Stimulated activated CD8-positive, alpha-beta memory T cell treated with anti-CD3 and anti-CD28 coated beads, Interleukin-4, amount 100 ng/mL, for 1 hour (primary cell): ENCODE measurements at places on chromosomes 5 and 9.

- DNase-seq, result no peak
Measured at GRCh38 chr9:104293877-104294276, 199.8 kb downstream of the SMC2 start.

DNA sequence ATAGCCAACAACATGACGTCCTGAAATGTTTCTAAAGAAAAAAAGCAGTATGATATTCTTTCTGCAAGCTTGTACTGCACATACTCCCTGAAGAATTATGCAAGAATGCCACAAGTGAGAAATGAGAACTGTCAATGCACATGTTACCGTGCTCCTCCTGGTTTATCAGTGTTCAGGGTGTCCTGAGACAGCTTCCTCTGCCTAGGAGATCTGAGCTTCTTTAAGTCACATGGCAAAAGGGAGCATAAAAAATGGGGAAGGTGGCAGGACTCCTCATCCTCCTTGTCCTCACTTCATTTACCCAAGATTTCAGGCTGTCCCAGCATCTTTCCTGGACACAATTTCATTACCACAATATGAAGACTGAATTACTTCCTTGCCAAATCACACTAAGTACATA, 238.2 kb downstream of the GLIS3 start:
- no peak for DNase-seq

- no peak for DNase-seq
Measured at GRCh38 chr5:129973716-129974426, 69.6 kb downstream of the CHSY3 start.

- no peak for DNase-seq
Measured at GRCh38 chr9:36808251-36808650, 225.8 kb downstream of the PAX5 start.

DNA sequence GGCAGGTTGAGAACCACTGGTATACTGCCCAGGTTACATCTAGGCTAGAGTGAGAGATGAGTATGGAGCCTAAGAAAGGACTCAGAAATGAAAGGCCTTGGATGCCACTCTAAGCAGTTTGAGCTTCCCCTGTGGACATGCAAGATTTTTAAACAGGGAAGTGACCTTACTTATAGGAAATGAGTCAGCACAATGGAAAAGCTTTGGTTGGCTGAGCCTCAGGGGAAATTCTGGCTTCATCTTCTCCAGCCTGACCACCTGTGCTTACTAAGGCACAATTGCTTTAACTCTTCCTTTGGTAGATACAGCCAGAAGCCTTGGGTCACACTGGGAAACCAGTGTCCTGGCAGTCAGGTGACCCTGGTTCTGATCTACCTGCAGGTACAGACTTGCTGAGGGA, 380.2 kb upstream of the ZNF462 start:
- no peak for DNase-seq

- DNase-seq, result no peak
Measured at GRCh38 chr5:82821846-82822633, 255.2 kb downstream of the TMEM167A start.

DNA sequence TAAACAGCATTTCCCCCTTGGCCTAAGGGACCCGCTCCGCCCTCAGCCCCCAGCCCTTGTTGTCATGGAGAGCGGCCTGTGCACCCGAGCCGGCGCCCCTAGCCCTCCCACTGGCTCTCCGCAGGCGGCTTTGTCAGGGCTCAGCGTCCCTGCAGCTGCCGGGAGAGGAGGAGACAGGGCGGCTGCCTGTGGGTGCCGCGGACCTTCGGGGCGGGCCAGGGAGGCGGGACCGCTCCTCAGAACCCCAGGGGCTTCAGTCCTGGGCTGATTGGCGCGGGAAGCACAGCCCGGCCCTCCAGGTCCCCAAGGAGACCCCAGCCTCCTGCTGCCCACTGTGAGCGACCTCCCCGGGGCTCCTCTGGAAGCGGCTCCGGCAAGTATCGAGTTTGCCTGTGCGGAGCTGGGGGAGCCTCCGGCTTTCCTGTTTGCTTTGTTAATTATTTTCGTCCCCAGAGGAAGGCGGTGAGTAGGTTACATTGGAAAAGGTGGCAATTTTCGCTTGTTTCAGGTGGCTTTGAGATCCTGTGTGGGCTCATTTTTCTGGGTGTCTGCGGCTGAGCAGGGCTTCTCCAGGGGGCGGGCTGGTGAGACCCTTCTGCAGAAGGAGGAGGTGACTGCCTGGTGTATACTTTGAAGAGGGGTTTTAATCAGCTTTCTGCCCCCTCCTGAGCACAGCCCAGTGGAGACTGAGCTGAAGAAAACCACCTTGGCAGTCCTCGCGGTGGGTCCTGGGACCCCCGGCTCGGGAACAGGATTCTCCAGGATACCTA, at the start of gene FGD3:
Gene FGD3, plus strand, starts transcription at position 256 of the 770 bp plus-strand sequence. CDS start 28,734 bp downstream, outside the sequence.
- DNase-seq, result no peak

DNA sequence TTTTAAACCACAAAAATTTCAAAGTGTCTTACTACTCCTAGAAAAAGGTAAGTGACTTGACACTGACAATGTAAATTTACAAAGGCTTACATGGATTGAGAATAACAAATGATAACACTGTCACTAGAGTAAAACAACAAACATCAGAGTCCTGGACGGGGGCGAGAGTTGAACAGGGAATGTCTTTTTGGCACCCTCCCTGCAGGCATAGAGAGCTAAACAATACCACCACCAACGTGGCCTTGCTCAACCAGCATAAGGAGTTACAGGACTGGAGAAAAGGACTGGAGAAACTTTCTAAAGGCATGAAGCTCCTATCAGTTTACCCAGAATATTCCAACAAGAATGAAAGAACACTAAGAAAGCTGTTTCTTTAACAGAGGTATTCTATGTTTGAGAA, 55.3 kb downstream of the PTBP3 start:
- no peak for DNase-seq

- DNase-seq, result no peak
Measured at GRCh38 chr9:4287386-4287785, 12.5 kb downstream of the GLIS3 start.

DNA sequence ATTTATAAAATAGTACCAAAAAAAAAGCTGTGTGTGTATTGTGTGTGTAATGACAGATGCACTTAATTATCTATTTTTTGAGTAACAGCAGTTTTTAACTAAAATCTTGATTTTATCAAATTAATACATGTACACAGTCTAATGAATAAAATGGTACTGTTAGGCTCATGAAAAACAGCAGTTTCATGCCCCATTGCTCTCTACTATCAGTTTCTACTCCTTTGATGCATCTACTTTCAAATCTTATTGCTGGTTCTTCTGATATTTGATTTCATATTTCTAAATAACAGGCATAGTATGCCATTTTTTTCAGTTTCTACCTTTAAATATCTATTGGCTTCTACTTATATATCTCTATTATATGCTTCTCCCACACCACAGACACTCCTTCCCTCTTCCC, 117.4 kb downstream of the CCDC171 start:
- DNase-seq, result no peak

- DNase-seq, result no peak
Measured at GRCh38 chr9:115202960-115203751, 85.2 kb upstream of the TNC start.

GRCh38 chr9:137266162-137266527, 11.0 kb downstream of the NELFB start:
- no peak for DNase-seq

DNA sequence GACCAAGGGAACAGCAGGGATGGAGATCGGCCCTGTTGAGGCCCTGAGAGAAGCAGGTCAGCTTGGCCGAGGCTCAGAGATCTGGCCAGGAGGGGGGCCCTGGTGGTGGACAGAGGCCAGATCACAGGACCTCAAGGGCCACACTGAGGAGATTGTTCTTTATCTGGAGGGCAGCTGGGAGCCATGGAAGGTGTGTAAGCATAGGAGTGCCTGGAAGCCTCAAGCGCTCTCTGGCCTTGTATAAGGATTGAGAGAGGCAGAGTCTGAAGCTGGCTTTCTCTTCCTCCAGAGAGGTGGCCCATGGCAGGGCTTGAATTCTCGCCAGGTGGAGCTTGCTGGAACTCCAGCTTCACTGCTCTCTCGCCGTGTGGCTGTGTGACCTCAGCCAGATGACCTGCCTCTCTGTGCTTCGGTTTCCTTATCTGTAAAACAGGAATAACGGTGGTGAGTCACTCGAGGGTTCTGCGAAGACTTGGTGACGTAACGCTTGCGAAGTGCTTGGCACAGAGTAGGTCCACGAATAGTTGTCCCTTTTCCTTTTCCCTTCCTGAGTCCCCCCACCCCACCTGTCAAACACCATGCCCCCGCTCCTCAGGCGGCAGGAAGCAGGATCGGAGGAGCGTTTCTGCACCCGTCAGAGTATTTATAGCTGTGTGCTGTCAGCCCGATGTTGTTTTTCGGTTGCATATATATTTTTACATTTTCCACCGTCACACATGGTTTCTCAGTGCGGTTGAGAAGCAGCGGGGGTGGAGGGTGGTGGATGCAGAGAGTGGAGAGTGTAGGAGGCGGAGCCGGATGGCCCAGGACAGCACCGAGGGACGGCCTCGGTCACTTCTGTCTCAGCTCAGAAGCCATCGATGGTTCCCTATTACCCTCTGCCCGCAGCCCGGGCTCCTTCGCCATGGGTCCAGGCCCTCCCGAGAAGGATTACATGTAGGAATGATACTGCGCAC, 17.0 kb upstream of the CRB2 start:
- DNase-seq, result peak; percentile 29

- no peak for DNase-seq
Measured at GRCh38 chr5:80242849-80243248, 13.0 kb downstream of the SERINC5 start.

- DNase-seq, result no peak
Measured at GRCh38 chr5:157732596-157733262, 1.5 kb downstream of the THG1L start.

- no peak for DNase-seq
Measured at GRCh38 chr5:161471211-161471950, 75.1 kb downstream of the GABRB2 start.

GRCh38 chr5:147935032-147935431, 28.7 kb upstream of the C5orf46 start:
- no peak for DNase-seq

GRCh38 chr9:76223749-76224340, 170.4 kb downstream of the RFK start:
- no peak for DNase-seq

GRCh38 chr5:139842321-139842720, 46.7 kb downstream of the PSD2 start:
- DNase-seq, result no peak

DNA sequence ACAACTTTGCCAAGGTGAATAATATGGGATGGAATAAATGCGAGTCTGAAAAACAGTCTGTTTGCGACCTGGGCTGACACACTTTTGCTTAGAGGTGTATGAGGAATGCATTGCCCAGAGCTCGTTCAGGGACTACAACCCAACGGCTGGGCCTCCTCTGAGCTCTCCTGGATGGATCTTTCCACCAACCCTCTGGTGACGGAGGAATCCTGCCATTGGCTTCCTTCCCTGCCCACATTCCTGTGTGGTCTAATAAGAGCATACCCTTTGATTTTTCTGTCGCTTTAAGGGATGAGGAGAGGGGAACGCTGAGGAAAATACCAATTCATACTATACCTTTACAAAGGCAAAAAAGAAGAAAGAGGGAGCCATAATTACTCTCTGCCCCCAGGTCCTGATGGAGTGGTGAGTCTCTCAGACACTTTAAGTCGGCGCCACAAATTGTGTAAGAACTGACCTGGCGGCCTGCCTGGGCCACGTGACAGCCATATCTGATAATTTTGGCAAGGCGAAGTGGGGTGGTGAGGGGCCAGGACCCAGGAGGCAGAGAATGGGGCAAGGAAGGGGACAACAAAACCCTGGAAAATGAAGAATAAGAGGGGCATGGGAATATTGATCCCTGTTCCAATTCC, 265.2 kb upstream of the MSX2 start:
- DNase-seq, result no peak

- DNase-seq, result no peak
Measured at GRCh38 chr9:123089790-123090189, 56.3 kb downstream of the GPR21 start.

DNA sequence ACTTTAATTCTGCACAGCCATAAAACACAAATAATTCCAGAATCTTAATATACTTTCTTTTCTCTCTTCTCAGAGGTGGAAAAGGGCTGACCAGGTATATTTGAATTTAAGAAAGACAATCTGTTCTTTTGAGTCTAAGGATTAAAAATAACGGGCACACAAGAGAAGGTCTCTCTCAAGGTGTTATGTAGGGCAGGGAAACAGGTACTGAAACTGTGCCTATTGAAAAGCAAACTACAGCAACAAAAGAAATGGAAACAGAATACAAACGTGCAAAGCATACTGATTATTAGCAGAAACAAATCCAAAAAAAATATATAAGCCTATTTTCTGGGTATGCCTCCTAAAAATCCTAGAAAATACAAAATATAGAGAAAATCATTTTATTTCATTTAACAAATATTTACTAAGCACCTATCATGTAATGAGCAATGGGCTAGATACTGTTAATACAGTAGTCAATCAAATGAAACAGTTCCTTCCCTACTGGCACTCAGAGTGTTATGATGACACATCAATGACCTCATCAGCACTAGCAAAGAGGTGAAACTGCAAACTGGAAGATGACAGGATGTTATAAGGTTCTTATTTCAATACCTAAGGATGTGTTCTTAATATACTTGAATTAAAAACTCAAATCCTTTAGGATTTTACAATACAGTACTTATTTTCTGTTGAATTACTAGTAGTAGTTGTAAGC, 87.7 kb downstream of the AUH start:
- no peak for DNase-seq

DNA sequence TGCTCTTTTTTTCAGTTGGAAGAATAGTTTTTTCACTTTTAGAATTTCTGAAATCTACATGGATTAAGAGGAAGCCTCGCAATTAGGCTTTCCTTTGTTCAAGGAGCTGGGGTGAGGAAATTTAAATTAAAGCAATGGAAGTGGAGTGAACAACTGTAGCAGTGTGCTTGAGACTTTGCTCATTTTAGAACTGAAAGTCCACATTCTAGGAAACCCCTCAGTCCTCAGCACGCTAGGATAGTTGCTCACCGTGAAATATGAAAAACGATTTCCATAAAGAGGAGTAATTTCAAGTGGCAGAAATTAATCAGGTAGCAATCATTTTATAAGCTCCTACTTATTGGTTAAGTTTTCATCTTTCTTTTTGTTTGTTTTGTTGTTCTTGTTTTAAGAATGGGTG, 243.0 kb upstream of the ITGA1 start:
- no peak for DNase-seq

DNA sequence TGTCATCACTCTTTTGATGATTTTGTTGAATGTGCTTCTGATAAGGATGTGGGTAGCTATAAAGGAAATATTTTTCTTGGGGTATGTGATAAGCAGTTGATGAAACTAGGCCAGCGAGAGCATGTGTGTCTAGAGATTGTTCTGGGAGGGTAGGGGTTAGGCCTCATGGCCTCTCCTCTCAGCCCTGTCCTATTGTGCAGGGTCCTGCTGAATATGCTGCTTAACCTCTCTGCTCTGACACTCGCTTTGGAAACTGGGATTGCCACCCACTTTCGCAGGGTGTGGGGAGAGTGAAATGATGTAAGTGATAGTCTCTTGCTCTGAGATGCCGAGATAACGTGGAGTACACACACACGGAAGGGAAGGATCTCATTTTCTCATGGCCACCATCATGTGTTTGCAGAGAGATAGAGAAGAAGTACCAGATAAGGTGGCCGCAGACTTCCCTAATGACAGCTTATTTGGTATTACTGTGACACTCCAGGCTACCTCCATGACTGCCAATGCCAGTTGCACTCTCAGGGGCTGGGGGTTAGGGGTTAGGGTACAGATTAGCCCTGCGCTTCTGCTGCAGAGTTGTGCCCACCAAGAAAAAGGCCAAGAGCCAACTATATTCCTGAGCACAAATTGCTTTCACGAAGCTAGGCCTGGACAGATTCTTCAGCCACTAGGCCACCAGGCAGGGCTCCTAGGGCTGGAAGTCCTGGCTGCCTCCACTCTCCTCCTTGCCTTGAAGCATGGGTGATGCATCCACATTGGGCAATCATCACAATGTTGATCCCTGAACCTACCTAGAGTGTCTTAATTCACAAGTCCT, 25.2 kb upstream of the TNFAIP8 start:
- DNase-seq, result no peak
